ENCODE measurements at places on chromosomes 4 and X.

GRCh38 chr4:93029769-93030168 lies 726.0 kb downstream of the GRID2 start:
- DNase-seq, result no peak

DNA sequence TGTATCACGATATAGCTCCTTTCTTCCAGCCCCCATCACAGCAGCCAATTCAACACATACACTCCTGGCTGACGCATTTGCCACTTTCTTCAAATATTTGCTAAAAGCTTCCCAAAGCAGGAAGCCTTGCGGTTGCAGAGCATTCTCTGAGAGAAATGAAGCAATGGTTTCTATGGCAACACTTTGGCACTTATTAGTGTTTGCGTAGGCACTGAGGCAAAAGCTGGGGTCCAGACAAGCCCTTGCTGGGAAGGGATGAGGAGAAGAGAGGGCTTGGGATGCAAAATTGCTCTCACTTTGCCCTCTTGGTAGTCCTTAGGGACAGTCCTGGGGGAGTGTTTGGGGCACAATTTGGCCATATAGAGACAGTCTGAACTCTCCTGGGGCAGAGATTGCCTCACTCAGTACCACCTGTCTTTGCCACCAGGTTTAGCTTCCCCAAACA lies 55.0 kb upstream of the PAK3 start:
- DNase-seq, result no peak

GRCh38 chr4:43276321-43276720 lies 383.8 kb downstream of the GRXCR1 start:
- no peak for DNase-seq

DNA sequence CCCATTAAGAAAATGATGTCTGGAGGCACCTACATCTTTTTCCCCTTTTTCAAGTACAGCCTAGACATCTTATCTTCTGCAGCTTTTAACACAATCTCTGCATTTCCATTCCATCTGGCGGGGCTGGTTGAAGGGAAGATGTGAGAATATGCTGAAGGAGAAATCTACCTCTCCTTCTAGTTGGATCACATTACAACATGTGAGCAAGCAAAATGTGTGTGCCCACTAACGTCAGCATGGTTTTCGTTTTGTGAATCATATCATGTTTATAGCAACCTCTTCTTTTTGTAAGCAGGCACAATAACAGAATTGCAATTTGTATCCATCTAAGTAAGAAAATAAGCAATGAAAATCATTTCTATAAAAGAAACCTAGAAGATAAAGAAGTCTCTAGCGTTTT lies 28.9 kb upstream of the MID1 start:
- DNase-seq, result no peak

DNA sequence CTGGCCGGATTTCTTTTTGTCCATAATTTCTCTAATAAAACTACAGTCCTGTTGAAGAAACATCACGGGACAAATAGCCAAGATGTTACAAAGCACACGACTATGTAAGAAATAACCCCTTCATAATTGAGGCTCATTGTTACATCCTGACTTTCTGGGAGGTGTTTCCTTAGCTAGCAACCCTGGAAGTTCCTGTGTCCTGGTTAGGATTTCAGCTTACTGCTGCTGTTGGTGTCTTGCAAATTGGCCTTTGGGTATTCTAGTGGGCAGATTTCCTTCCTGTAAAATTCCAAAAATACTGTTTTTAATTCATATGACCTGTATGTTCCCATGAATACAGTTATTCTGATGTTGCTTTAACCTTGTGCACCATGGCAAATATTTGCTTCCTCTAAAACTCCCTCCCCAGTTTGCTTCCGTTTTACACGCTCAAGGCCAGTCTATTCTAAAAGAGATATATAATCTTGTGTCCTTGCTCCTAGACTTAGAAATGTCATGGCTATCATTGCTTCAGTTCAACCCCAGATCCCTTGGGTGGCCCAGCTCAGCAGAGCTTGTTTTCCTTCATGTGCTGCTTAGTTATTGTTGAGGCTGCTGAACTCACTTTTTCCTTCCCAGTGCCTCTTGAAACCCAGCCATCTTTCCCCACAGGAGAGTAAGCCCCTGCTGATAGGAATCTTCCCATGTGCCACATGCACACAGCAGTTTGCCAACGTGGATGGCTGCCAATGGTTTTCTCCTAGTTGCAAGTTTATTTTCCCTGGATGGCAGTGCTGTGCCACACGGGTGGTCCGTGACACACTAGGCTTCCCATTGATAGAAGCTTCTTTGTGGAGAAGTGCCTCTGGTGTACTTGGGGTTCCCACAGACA lies 75.8 kb downstream of the TSPAN7 start:
- no peak for DNase-seq

GRCh38 chrX:102712981-102713625 lies 855 bp downstream of the GPRASP2 start:
- DNase-seq, result peak; percentile 27

- DNase-seq, result no peak
These were observed 339.3 kb downstream of the NKX6-1 start for GRCh38 chr4:84159762-84160161.

DNA sequence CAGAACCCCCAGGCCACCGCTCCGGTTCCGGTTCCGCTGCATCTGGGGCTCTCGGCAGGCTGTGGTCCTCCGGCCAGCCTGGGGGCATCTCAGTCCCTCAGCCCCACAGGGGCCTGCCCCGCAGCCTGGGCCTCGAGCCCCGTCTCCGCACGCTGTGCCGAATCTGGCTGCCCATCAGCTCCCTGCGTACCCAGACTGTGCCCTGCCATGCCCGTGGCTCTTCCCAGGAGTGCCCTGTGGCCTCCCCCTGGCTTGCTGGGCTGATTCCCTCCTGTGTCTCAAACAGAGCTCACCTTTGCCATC lies 830 bp upstream of the MSANTD1 start:
- no peak for DNase-seq

DNA sequence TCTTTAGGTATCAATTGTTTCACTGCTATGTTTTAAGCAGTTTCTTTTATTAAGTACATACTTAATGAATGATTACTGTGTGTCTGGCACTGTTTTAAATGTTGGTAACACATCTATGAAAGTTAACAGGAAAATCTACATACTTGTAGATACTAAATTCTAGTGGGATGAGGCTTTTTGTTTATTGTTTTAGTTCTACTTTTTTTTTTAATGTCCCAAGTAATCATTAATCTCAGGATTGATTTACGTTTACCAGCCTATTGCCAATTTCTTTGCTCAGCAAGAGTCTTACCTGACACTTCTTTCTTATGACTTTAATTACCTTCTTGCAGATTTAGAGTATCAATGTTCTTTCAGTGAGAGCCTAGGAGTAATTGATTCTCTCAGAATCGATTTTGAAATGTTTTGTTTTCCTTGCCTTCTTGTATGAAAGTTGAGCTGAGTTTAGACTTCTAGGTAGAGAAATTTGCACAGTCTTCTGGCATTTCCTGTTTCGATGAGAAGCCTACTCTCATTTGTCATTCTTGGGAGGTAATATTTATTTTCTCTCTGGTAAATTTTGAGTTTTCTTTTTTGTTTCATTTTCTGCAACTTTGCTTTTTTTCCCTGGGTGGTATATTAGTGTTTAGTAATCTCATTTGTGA lies 235.2 kb upstream of the ANKRD50 start:
- DNase-seq, result no peak

DNA sequence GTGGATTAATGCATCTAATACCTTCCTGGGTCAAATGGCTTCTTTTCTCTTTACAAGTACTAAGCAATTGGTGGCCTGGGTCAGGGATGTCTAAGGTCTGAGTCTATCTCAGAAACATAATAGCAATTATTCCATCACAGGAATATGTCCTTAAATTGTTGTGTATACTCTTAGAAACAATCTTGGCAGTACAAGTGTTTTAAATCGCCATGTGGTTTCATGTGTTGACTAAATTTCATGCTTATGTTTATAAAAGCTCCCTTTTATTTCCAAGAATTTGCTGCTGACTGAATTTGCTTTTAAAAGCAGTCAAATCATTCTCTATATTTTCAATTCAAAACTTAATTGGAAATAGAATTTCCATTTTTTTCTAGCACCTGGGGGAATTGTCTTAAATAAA lies 125.3 kb upstream of the PACRGL start:
- no peak for DNase-seq

DNA sequence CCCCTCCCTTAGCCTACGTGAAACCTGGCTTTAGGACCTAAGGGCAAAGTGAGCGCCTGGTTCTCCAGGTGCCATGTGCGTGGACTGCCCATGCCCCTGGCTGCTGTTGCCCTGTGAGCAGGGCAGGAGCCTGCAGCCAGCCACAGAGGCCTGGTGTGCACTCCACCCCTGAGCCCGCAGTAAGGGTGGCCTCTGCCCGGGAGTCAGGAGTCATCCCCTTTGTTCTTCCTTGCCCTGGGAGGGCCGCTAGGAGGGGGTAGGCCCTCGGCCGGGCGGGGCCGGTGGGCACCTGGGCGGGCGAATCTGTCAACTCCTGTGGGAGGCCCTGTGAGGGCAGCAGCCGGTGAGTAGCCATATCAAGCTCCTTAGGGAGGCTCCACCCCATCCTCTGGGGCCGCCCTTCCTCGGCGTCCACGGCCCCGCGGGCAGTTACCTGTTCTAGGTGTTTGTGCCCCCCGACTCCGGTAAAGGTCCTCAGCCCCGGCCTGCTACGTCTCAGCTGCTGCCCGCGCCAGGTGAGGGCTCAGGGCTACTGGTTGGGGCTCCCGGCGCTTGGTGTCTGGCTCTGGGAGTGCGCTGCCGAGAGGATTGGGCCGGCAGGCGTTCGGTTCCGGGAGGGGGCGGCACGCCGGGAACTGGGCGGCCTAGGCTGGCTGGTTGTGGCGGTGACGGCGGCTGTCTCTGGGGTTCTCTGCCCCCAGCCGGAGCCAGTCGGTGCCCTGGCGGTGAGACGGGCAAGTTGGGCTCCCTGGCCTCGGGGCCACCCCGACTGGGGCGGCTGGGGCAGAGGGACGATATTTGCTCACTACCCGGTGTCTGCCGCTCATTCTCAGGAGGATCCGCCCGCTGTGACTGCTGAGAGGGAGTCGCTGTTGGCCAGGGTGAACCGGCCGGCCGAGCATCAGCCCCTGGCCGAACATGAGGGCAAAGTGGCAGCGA lies 1060.2 kb downstream of the TECRL start:
- DNase-seq, result no peak

DNA sequence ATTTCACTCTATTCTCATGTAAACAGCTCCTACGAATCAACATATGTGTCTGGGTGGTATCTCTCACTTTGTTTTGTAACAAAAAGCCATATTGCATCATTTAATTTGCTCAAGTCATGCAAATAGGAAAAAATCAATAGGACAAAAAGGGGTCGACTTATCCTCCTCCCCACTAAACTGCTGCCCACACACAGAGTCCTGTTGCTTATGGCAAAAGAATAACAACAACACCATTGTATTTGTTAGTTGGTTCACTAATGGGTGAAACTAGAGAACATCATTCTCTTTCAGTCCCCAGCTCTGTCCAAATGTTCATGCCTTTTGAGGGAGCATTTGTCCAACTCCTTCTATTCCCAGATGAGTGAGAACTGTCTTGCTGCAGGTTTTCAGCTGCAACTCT lies 2.1 kb downstream of the HHIP start:
- DNase-seq, result no peak

DNA sequence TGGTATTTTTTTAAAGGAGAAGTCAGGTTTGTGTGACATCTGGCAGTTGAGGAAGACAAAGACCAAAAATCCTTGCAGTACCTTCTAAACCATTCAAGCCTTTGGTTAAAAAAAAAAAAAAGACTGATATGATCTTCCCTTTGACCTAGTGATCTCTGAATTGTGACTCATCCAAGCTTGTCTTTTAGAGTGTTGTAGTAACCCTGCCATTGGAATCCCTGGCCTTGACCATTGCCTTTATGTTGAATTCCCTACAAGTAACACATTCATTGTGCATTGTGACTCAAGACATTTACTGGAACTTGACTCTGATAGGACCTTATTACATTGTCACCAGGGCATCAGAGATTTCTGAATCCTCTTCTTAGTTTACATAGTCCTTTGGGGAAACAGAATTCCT lies 1469.0 kb downstream of the TECRL start:
- DNase-seq, result no peak

DNA sequence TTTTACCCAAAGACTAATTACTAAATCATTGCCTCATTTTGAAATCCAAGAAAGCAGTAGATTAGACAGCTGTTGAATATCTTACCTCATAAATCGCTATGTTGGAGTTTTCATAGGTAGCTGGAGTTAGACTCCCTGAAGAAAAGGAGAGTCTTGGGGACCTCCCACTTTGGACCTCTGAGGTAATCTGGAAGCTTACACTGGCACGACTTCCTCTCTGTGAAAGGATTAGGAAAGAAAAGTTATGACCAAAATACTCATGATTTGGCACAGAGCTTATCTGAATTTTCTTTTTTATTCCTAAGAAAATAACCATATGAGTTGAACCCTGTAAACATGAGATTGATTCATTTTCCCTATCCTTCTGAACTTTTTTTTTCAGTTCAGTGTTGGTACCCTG lies 40.6 kb downstream of the GUCY2F start:
- DNase-seq, result no peak

- DNase-seq, result no peak
These were observed 38.1 kb downstream of the FGFRL1 start for GRCh38 chr4:1049591-1049905.

- DNase-seq, result no peak
These were observed 53.2 kb downstream of the SPINK2 start for GRCh38 chr4:56768316-56768715.

- DNase-seq, result no peak
These were observed 76.8 kb upstream of the ACSL1 start for GRCh38 chr4:184902550-184902949.

- DNase-seq, result no peak
These were observed 205.8 kb downstream of the NWD2 start for GRCh38 chr4:37450309-37450708.

GRCh38 chrX:115226929-115227328 lies 7.0 kb downstream of the LRCH2 start:
- no peak for DNase-seq
